Activated CD4-positive, alpha-beta T cell treated with anti-CD3 and anti-CD28 coated beads for 36 hours (primary cell): ENCODE measurements at places on chromosomes 13 and 19.

GRCh38 chr13:111860231-111860552 is 206.8 kb upstream of the SOX1 start:
- DNase-seq = no peak
- H3K27me3 ChIP-seq = no peaks in the 10 kb centered on the region
- no peak overlapping the region for H3K4me3 ChIP-seq
- H3K4me1 ChIP-seq = no peaks in the 10 kb centered on the region
- H3K36me3 ChIP-seq = no peaks in the 10 kb centered on the region
- no peak overlapping the region for H3K27ac ChIP-seq

DNA sequence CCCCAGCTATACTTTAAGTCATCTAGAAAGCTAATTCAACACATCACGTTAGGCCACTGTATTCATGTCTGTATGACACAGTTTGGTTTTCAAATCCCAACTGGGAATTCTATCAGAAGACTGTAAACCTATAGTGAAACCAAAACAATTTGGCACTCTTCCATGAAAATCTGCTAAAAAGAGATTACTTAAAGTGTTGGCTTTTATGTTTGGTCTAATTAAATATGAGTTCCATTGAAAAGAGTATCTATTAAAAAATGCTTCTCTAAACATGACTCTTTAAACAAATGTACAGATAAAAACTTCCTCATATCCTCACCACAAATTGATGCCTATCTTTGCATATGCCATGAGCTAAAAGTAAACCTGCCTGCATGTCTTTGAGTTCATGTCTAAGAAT is 25.4 kb downstream of the PCDH9 start:
- no peak for DNase-seq
- H3K27ac ChIP-seq = no peak overlapping the region
- H3K4me1 ChIP-seq = no peaks in the 10 kb centered on the region
- no peak overlapping the region for H3K4me3 ChIP-seq

- no peaks in the 10 kb centered on the region for H3K27me3 ChIP-seq
- peak overlapping the region; percentile 84 for H3K4me3 ChIP-seq
- no peaks in the 10 kb centered on the region for H3K36me3 ChIP-seq
- peaks cover 11% of the 10 kb centered on the region for H3K4me1 ChIP-seq
- no peak overlapping the region for H3K27ac ChIP-seq
- no peak for DNase-seq
Measured at GRCh38 chr13:49936968-49937273, 781 bp upstream of the SPRYD7 start.

GRCh38 chr19:54014920-54015560 is 23.6 kb downstream of the CACNG6 start:
- no peak overlapping the region for H3K4me3 ChIP-seq
- H3K27ac ChIP-seq = no peak overlapping the region
- peaks cover 24% of the 10 kb centered on the region for H3K27me3 ChIP-seq

DNA sequence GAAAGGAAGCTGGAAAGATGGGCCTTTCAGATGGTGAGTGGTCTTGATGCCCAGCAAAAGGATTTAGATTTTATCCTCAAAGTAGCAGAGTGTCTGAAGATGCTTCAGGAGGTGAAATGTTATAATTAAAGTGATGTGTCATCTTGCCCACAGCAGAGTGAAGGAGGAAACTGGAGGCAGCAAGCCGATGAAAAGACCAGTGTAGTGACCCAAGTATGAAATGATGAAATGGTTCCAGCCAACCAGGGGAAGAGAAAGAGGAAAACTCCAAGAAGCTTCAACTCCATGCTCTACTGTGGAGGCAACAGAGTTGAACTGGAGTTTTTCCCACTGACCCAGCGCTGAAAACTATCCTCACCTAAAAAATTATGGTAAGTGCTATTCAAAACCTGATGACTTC is 66.7 kb downstream of the FOXO1 start:
- peaks cover 7% of the 10 kb centered on the region for H3K36me3 ChIP-seq
- H3K27ac ChIP-seq = peak overlapping the region; percentile 89
- H3K4me1 ChIP-seq = peaks cover 93% of the 10 kb centered on the region
- no peaks in the 10 kb centered on the region for H3K27me3 ChIP-seq

DNA sequence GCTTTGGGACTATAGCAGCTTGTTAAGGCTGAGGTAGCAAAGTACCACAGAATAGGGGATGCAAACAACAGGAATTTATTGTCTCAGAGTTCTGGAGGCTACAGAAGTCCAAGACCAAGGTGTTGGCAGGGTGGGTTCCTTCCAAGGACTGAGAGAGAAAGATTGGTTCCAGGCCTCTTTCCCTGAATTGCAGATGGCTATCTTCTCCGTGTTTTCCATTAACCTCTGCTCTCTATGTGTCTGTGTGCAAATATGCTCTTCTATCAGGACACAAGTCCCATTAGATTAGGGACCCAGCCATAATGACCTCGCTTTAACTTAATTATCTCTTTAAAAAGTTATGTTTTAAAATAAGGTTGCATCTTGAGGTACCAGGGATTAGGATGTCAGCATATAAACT is 1732.9 kb upstream of the SLC10A2 start:
- H3K4me3 ChIP-seq = no peak overlapping the region
- no peak overlapping the region for H3K27ac ChIP-seq

DNA sequence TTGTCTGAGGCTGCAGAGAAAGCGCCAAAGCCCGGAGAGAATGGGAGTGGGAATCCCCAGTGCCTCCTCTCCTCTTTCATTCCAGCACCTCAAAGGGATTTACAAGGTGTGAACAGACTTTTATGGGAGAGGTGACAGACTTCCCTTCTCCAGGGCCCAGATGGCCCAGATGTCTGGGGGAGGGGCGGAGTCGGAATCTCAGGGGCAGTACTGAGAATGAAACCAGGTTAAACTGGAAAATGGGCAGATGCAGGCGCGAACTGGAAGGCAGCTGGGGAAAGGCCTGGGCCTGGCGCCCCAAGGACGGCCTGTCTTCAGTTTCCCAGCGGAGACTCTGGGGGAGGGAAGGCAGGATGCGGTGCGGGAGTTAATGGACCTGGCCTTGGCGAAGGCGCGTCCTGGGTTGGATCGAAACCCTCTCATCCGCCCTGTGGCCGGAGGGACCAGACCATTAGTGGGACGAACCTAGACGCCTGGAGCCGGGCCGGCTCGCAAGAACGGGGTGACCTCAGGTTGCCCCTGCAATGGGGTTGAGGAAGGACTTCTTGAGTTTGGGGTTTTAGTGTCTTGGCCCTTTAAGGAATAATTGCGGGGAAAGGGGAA is 592 bp upstream of the TRIP10 start:
- peak overlapping the region; percentile 89 for H3K4me3 ChIP-seq
- H3K36me3 ChIP-seq = peaks cover 26% of the 10 kb centered on the region
- H3K4me1 ChIP-seq = peaks cover 39% of the 10 kb centered on the region

- peak; percentile 9 for DNase-seq
- peaks cover 28% of the 10 kb centered on the region for H3K4me1 ChIP-seq
- H3K27ac ChIP-seq = no peak overlapping the region
Measured at GRCh38 chr19:41929536-41930071, 1.4 kb upstream of the ERFL start.

GRCh38 chr19:14058182-14059092 is 3.4 kb downstream of the PALM3 start:
- no peaks in the 10 kb centered on the region for H3K36me3 ChIP-seq
- no peak for DNase-seq
- H3K4me1 ChIP-seq = peaks cover 16% of the 10 kb centered on the region
- peak overlapping the region; percentile 50 for H3K4me3 ChIP-seq

- no peaks in the 10 kb centered on the region for H3K27me3 ChIP-seq
- no peaks in the 10 kb centered on the region for H3K4me1 ChIP-seq
- H3K4me3 ChIP-seq = no peak overlapping the region
- no peak overlapping the region for H3K27ac ChIP-seq
- H3K36me3 ChIP-seq = no peaks in the 10 kb centered on the region
Measured at GRCh38 chr19:21922276-21922675, 86.3 kb upstream of the ZNF43 start.

DNA sequence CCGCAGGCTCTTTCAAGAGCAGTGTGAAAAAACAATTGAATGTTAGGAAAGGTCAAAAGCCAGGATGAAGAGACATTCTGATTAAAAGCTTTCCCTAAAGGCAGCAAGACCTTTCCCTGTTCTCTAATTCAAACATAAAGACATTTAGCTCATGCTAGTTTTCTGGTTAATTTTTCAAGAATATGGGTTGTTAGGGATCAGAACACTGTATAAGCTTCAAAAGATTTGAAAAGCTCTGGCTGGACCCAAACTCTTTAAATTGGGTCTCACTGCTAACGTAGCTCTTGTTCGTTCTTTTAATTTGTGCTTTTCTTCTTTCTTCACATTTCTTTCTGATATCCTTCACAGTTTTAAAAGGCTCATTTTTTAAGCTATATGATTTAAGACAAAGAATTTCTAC is 877.0 kb downstream of the EFNB2 start:
- H3K36me3 ChIP-seq = no peaks in the 10 kb centered on the region
- H3K27me3 ChIP-seq = no peaks in the 10 kb centered on the region
- no peak for DNase-seq
- no peaks in the 10 kb centered on the region for H3K4me1 ChIP-seq
- H3K4me3 ChIP-seq = no peak overlapping the region

- H3K27ac ChIP-seq = peak overlapping the region; percentile 30
- peaks cover 34% of the 10 kb centered on the region for H3K27me3 ChIP-seq
Measured at GRCh38 chr13:113756441-113757097, 2.5 kb upstream of the TMEM255B start.

DNA sequence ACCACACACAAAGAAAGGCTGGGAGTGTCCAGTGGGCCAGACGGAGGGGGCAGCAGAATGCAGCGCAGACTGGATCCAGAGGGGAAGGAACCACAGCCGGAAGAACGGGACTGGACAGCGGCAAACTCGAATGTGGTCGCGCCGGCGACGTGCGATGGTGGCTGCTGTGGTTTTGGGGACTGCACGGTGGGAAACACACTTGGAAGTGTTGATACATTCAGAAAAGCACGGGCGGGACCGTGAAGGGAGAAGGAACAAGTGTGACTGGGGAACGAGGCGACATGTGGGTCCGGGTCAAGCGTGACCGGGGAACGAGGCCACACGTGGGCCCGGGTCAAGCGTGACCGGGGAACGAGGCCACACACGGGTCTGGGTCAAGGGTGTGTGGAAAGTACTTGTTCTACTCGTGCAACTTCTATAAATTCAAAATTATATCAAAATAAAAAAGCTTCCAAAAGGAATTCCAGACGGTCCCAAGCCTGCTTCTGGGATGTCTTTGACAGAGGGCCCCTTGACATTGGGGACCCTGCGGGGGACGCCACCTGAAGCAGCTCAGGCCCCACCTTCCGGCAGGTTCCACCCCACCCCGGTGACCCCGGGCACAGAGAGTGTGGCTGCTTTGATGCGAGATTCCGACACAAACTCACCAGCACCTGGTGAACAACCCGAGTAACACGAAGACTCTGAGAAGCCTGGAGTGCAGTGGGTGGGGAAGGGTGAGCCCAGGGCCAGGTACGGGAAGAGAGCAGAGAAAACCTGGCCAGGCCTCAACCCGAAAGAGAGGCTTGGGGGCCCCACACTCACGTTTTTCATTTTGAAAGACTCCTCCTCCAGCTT is 25.1 kb upstream of the C13orf46 start:
- no peak overlapping the region for H3K4me3 ChIP-seq
- no peaks in the 10 kb centered on the region for H3K27me3 ChIP-seq
- no peak for DNase-seq
- H3K27ac ChIP-seq = peak overlapping the region; percentile 73
- peaks cover 20% of the 10 kb centered on the region for H3K36me3 ChIP-seq

DNA sequence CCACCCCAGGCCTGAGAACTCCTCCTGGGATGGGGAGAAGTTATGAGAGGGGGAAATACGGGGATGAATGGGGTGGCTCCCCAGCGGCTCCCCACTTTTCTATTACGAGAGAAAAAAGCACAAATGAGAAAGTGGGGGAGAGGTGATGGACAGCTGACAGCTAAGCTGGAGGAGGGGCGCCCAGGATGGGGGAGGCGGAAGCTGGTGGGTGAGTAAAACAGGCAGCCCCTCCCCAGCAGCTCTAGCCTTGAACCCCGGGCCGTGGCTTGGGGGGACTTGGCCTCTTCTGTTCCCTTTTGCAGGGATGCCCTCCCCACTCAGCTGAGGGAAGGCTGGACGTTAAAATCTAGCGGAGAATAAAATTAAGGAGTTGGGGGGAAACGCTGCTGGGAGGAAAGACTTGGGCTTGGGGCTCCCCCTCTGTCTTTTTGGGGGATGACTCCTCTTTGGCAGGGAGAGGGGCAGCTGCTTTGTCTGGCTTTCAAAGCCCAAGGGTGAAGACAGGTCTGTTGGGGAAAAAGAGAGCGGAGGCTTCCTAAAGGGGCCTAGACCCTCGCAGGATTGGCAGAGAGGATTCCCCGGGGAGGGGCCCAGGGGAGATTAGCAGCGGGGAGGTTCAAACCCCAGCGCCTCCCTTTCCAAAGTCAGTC is 1.4 kb upstream of the SAMD1 start:
- no peaks in the 10 kb centered on the region for H3K27me3 ChIP-seq
- peak overlapping the region; percentile 81 for H3K4me3 ChIP-seq
- peaks cover 32% of the 10 kb centered on the region for H3K36me3 ChIP-seq
- peak overlapping the region; percentile 98 for H3K27ac ChIP-seq
- DNase-seq = peak; percentile 76

DNA sequence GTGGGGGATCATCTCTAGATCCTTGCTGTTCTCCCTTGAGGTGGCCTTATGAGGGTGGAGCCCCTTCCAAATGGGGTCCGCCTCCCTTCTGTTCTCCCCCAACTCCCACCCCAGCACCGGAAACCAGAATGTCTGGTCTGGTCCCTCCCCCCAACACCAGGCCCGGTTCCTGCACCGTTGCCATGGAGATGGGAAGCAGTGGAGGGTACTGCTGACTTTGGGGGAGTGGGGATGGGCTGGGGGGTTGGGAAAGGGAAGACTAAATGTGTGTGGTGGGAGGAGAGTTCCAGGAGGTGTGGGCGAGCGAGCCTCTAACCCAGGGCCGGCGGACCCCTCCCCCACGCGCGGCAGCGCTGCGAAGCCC is 1.7 kb downstream of the SHANK1 start:
- peaks cover 55% of the 10 kb centered on the region for H3K27me3 ChIP-seq
- no peak overlapping the region for H3K4me3 ChIP-seq
- peaks cover 6% of the 10 kb centered on the region for H3K4me1 ChIP-seq
- H3K27ac ChIP-seq = no peak overlapping the region
- no peaks in the 10 kb centered on the region for H3K36me3 ChIP-seq
- no peak for DNase-seq

GRCh38 chr19:34254046-34254697 is at the start of gene GARRE1:
GARRE1 (plus strand) TSS chr19:34254554; CDS start chr19:34300474, 45,920 bp downstream.
- peaks cover 3% of the 10 kb centered on the region for H3K36me3 ChIP-seq
- peaks cover 31% of the 10 kb centered on the region for H3K4me1 ChIP-seq
- peak; percentile 92 for DNase-seq
- peak within 1 kb of the TSS; percentile 98 for H3K27ac ChIP-seq
- peak within 1 kb of the TSS; percentile 81 for H3K4me3 ChIP-seq
